ENCODE measurements at places on chromosomes 6 and 20.

DNA sequence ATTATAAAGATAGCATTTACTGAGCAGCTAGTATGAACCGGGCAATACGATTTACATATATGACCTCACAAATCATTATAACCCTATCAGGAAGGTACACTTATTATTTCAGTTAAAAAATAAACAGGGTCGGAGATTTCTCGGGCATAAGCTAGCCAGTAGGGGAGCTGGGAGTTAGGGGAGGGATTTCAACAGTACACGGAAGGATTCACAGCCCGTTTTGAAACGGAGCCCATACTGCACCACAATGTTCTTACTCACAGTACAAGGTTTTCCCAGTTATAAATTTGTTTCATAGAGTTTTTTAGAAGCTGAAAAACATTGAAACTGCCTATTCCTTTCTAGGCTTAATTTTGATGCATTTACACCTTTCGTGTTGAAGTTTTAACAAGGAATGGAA is 607.1 kb downstream of the HDGFL1 start:
- DNase-seq = no peak

DNA sequence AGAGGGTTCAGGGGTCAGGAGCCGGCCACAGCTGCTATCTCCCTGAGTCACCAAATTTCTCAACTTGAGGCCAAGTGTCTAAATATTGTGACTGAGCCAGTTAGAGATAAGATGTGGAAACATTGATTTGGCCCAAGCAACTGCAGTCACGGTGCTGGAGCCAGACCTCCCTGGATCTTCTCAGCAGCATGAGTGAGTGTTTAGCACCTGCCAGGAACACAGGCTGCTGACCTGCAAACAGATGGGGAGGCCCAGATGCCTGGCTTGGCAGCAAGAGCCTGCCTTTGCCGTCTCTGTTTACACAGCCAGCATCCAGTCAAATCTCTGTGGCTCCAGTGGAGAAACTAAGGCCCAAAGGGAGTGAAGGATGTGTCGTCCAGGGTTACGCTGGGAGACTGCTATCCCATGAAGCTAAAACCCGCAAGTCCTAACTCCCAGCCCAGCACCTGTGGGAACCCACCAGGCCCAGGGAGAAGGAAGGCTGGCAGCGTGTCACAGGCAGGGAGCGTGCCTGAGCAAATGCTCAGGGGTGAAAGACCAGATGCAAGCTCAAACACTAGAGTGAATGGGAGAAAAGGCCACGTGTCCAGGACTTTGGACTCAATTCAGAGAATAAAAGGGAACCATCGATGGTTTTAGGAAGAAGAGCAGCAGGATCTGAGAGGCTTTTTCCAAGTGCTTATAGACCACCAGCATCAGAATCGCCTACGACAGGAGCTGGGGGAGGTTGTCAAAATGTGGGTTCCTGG is 15.9 kb upstream of the PTGIS start:
- DNase-seq = peak; percentile 32

- no peak for DNase-seq
These were observed 79.4 kb upstream of the SLC4A11 start for GRCh38 chr20:3318226-3318884.

DNA sequence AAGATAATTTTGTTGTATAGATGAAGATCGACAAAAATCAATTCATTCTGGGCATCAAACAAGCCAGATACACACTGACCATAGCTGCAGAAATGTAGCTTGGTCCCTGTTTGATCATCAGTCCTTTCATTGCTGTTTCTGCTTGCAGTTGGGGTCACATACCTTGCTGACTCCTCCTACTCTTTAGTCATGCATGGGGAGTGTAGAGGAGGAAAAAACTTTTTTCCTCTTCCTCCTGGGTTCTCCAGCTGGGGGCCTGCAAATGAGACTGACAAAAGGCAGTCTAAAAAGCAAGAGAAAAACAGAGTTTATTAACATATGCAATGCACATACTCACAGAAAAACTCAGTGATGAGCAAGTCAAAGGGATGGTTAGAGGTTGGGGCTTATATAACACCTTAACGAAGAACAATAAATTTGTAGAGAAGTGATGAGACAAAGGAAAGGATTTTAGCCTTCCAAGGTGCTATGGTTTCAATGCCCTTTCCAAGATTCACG is 105.8 kb downstream of the QRSL1 start:
- no peak for DNase-seq

DNA sequence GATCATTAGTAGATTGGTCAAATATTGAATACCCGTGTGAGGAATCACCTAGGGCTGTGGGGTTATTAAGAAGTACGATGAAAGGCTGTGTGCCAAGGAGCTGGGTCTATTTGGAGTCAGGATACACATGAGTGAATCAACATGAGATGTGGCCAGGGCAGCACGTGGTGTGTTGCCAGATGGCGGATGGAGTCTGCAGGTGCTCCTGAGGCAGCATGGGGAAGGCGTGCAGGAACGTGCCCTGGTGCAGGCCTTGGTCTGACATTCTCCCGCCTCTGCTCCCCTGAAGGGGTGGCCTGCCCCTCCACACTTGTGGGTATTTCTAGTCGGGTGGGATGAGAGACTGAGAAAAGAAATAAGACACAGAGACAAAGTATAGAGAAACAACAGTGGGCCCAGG is 39.0 kb upstream of the SLC22A1 start:
- no peak for DNase-seq

DNA sequence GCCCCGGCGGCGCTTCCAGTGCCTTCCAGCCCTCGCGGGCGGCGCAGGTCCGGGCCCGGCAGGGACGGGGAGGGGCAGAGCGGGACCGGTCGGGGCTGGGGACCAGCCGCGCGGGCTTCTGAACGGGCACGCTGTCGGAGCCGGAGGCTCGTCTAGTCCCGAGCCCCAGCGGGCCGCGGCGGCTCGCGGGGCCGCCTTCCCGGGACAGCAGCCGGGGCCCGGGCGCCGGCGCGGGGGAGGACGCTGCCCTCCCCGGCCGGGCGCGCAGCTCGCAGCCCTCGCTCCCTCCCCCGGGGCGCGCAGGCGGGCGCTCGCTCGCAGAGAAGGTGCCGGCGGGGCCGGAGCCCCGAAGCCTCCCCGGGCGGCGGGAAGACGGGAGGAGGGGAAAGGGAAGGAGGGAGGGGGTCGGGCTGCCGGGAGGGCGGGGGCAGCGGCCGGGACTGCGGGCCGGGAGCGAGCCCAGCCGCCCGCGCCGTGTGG is 696 bp upstream of the SIRPA start:
- peak; percentile 64 for DNase-seq

Data from thyroid gland (tissue), 4 donors.